ENCODE measurements at places on chromosomes 4 and X.

GRCh38 chrX:19805046-19805690 lies 82.2 kb downstream of the SH3KBP1 start:
- DNase-seq = no peak

- no peak for DNase-seq
Measured at GRCh38 chrX:46311581-46312120, 233.6 kb downstream of the ZNF674 start.

- DNase-seq = no peak
Measured at GRCh38 chrX:154717824-154718223, 33.1 kb downstream of the GAB3 start.

DNA sequence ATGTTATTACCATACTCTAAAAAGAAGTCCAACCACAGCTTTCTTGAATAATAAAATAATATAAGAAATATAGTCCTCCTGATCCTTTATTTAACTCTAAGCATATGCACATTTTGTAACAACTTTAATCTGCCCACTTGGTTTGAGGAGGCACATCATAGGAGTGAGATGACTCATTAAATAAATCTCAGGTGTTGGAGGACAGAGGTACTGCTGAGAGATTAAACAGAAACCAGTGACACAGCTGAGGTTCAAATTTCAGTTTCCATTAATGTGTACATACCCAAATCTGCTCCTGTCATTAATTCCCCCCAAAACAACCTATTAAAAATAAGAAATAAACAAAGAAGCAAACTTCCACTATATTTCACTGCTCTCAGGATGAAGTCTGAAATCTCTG lies 211.0 kb downstream of the KCTD8 start:
- no peak for DNase-seq

GRCh38 chr4:101366331-101366730 lies 19.0 kb upstream of the PPP3CA start:
- DNase-seq = no peak

DNA sequence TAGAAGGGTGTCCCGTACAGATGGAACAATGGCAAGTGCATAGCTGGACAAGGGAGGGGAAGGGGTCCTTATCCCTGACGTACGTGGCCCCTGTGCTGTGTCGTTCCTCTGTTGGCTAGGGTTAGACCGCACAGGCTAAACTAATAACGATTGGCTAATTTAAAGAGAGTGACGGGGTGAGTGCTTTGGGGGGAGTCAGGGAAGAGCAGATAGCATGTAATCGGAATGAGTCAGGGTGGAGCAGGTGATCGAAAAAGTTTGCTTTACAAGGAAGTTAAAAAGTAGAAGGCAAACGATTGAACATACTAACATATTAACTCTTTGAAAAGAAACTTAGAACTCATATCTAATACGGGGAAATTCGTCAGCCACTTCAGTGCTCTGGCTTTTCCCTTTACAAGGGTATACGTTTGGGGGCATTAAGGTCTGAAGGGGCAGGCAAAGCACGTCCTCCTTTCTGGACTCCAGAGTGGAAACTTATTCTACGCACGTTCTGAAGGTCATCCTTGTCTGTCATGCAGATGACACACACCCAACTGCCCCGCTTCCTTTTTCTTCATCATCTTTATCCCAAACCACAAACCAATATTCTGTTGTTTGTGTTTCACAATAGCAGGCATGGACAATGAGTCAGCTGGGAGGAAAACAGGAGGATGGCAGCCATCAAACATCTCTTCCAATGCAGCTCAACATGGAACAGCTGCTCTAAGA lies 10.2 kb upstream of the CRLF2 start:
- DNase-seq = no peak

GRCh38 chr4:74964311-74964710 lies 31.4 kb downstream of the PARM1 start:
- no peak for DNase-seq

GRCh38 chr4:140819610-140820009 lies 63.4 kb upstream of the TBC1D9 start:
- no peak for DNase-seq

DNA sequence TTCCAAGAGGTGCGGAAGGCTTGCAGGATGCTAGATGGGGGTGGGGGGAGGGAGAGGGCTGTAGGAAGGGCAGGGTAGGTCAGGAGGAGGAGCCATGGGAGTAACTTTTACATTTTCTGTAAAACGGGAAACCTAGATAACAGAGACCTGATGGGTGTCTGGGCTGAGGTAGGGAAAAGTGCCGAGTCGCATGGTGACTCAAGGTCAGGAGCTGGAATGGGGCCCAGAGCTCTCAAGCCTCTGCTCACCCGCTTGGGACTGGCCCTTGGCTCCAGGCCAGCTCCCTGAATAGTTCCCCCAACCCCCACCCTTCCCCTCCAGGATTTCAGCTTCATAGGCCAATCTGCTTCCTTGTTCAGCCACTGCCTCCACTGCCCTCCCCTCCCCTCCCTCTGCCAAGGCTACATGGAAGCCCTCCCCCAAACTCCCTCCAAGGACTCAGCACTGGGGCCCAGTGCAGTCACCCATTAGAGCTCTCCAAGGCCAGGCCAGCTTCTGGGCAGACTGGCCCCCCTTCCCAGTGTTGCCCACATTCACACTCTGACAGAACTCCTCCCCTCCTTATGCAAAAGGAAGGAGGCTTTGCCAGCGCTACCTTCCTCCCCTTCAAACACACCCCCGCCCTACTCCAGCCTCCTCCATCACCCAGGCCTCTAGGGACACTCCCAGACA lies 43.6 kb downstream of the TSC22D3 start:
- DNase-seq = no peak

- DNase-seq = peak; percentile 39
Measured at GRCh38 chr4:38654273-38654672, 9.7 kb upstream of the KLF3 start.
